NCI-H1417 (cell line): ENCODE measurements at places on chromosomes 7 and 10.

DNA sequence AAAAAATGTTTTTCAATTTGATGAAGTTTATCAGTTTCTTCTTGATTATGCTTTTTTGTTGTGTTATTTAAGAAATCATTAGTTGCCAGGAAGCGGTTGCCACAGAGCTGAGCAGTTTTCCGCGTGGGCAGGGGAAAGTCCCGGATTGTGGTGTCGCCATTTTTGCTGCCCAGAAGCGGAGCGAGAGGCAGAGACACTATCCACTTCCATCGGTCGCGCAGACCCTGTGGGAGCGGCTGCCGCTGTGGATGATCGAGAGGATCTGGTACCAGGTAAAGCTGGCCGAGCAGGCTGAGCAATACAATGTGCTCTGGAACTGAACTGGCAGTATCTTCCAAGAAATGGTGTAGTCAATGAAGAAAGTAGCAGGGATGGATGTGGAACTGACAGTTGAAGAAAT lies 119.8 kb downstream of the ZNF736 start:
- no peak for DNase-seq

- DNase-seq: no peak
Observed at GRCh38 chr7:129149511-129149910, 5.0 kb downstream of the TSPAN33 start.

DNA sequence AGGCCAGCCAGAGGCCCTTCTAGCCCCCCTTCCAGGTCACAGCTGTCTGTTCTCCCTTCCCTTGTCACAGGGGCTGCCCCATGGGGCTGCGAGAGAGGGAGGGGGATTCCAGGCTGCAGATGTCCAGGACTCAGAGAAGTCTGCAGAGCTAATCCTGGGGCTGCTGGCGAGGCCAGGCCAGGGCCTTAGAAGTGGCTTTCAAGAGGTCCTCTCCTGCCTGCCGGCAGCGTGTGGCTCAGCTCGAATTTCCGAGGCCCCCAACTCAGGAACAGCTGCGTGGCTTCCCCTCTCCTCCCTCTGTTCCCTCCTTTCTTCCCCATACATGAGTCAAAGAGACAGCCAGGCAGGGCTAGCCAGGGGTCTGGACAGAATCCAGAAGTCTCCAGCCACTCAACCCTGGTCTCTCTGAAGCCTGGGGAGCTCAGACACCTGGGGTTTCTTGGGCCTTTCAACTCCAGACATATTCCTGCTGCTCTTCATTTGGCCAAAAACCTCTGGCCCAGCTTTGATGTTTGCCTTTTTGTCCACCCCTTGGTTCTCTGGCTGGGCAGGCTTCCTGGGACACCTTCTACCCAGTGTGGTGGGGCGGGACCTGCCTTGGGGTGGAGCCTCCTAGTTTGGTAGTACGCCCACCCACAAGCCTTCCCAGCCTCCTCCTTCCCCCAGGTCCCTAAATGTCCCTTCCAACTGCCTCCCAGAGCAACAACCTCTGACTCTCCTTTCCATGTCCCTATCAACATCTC lies 21.8 kb upstream of the EIF5AL1 start:
- DNase-seq: no peak

DNA sequence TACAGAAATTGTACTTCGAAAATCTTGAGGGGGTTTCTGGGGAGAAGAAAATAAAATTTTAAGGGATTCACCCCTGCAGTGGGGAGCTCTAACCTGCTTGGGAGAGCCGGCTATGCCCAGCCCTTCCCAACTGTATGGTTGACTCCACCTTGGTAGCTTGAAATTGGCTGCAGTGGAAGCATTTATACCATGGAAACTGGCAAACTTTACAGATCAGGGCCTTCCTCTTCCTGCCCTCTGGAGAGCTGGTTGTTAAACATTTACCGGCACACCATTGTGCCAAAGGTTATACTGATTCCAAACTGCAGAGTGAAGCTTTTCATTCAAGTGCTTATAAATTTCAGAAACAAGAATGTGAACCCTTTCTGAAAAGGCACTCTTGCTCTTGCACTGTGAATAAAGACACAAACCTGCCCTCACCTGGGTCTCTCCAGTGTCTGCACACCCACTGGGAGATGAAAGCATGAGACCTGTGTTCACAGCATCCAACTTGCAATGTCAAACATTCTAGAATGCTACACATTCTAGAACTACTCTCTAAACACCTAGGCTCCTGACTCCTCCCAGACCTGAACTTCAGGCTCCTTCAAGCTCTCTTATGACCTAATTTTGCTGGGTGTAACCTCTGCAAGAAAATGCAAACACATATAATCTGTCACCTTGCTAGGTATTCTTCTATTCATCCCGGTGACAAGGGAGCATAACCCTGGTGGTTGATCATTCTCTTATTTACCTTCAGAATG lies 44.7 kb downstream of the ABLIM1 start:
- DNase-seq: no peak

DNA sequence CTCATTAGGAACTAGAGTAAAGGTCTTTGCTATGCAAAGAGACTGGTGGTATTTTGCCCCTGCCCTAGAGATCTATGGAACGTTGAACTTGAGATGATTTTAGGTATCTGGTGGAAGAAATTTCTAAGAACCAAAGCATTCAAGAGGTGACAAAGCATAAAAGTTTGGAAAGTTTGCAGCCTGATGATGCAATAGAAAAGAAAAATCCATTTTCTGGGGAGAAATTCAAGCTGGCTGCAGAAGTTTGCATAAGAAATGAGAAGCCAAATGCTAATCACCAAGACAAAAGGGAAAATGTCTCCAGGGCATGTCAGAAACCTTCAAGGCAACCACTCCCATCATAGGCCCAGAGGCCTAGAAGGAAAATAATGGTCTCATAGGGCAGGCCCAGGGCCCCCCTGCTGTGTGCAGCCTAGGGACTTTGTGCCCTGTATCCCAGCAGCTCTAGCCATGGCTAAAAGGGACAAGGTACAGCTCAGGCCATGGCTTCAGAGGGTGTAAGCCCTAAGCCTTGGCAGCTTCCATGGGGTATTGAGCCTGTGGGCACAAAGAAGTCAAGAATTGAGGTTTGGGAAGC lies 16.5 kb downstream of the TFPI2 start:
- no peak for DNase-seq

DNA sequence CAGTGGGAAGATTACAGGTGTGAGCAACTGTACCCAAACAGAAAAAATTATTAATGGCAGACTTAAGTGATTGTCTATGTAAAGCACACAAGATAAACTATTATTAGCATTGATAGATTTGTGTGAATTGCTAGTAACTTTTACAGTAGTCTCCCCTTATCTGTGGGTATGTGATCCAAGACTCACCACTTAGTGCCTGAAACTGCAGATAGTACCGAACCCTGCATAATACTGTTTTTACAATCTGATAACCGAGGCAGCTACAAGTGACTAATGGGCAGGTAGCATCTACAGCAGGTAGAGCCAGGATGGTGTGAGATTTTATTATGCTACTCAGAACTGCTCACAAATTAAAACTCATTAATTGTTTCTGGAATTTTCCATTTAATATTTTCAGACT lies 31.5 kb downstream of the MPLKIP start:
- no peak for DNase-seq

- DNase-seq: no peak
Observed at GRCh38 chr7:11648101-11648500, 183.9 kb downstream of the THSD7A start.

GRCh38 chr10:78739444-78740053 lies 329.2 kb upstream of the ZMIZ1 start:
- peak; percentile 31 for DNase-seq

DNA sequence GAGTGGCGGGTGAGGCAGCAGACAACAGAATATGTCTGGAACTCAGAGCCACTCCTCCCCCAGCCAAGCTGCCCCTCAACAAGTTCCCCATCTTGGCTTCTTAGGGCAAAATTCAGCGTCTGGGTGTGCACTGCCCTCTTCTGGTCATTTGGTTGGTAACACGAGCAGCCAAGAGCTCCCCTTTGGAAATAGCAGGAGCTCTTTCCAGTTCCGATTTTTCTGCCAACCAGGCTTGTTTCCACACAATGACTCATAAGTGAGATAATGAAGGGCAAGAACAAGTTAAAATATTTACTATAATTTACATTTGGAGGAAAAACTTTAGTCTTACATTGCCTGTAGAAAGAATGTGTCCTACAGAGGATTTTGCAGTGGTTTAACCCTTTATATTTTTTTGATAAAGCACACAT lies 70.5 kb downstream of the ADCYAP1R1 start:
- peak; percentile 91 for DNase-seq

- DNase-seq: no peak
Observed at GRCh38 chr7:50791938-50792341, 9.2 kb upstream of the GRB10 start.

DNA sequence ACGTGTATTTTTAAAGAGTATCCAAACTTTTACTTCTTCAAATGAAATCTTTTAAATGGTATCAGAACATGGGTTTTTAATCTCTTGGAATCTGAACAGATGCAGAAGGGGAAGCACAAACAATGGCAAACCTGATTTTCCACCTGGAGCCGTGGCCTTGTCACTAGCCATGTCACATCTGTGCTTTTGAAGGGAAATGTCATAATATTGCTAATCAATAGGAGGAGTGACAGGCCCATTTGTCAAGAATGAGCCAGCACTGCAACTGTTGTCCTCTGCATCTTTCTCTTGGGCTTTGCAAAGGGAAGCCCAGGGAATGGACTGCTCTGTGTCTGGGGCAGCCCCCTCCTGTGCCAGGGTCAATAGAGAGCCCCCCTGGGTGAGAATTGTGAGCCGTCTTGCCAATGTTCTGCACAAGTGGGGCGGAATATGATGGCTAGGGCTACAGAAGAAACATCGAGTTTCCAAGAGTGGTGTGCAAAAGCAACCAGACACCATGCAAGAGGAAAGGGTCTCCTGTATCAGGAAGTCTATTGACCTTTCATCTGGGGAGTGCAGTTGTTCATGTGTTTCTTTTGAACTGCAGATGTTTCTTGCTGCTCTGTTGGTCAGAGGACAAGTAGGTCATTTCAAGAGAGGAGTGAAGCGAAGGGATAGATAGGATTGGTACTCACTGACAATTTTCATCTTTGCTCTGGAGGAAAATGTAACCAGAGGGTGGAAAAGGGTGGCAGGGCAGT lies 181.8 kb upstream of the NPVF start:
- no peak for DNase-seq

GRCh38 chr10:94155722-94156271 lies 162.1 kb downstream of the PLCE1 start:
- no peak for DNase-seq

- DNase-seq: no peak
Observed at GRCh38 chr10:132911786-132912097, 30.6 kb downstream of the CFAP46 start.

- no peak for DNase-seq
Observed at GRCh38 chr7:84949501-84949900, 237.4 kb downstream of the SEMA3D start.

DNA sequence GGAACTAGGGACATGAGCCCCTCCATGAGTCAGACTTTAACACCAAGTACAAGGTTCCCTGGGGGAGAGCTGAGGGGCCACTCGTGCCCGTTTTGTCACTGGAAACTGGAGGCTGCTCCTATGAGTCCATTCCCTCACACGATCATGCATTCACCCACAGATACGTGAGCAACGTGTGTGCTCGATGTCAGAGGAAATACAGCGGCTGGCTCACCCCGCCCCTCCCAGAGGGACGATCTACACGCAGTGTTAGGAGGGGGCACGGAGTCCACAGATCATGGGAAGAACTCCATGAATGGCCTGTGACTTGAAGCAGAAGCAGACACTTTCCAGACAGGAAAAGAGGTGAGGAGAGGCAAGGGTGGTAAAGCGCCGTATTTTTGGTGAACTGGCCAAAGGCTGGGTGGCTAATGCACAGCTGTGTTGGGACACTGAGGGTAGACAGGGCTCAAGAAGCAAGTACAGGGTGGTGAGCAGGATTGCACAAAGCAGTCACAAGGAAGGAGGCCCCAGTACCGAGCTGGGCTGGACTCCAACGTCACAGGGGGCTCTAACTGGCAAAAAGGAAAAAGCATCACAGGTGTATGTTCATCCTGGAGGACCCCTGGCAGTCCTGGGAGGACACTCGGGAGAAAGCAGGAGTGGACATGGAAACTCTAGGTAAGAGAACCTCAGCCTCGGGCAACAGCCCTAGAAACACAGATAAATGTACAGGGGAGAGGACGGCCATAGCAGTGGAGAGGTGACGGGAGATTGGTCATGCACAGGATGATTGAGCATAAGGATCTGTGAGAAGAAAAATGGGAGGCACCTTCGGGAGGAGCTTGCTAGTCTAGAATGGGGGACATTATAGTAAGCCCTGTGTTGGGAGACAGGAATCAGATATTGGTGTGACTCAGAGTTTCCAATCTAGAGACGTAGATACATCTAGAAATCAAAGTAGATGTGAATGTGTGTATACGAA lies 41.2 kb downstream of the TNS3 start:
- DNase-seq: no peak

- no peak for DNase-seq
Observed at GRCh38 chr7:1361016-1361755, 98.1 kb downstream of the MICALL2 start.

GRCh38 chr7:378041-378420 lies 88.1 kb downstream of the FOXL3 start:
- no peak for DNase-seq

DNA sequence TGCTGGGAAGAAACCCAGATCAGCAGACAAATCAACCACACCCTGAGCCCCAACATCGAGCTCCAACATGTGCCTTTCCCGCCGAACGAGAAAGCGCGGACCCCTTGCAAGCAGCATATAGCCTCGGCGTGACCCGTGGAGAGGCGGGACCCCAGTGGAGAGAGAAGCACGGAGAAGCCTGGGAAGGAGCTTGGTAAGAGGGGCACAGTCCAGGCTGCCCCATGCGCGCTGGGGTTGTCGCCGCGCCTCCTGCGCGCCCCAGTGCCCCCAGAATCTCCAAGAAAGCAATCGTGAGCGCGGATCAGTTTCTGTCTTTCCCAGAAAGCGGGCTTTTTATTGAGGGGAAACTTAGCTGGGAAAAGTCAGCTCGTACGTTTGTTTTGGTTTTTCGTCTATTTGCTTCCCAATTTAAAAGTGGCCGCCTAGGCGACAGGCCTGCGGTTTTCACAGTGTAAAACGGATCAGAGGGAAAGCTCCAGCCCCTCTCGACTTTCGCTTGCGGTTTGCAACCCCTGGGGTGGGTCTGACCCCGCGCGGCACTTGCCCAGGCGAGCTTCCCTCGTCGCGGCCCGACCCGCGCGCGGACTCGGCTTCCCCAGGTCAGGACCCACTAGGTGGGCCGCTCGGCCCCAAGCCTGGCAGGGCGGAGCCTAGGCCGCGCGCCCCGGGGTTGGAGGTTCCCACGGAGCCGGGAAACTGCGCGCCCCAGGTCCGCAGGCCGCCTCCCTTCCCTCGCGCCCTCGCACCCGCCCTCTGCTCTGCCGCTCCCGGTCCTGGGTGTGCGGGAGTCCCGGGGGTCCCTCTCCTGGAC lies 31.1 kb downstream of the SKIDA1 start:
- DNase-seq: no peak

GRCh38 chr10:6406220-6407033 lies 173.6 kb downstream of the PRKCQ start:
- no peak for DNase-seq

GRCh38 chr10:32056136-32057035 lies at the start of gene KIF5B:
KIF5B (minus strand) TSS chr10:32056425; CDS start chr10:32055973, 452 bp downstream.
- peak; percentile 81 for DNase-seq

DNA sequence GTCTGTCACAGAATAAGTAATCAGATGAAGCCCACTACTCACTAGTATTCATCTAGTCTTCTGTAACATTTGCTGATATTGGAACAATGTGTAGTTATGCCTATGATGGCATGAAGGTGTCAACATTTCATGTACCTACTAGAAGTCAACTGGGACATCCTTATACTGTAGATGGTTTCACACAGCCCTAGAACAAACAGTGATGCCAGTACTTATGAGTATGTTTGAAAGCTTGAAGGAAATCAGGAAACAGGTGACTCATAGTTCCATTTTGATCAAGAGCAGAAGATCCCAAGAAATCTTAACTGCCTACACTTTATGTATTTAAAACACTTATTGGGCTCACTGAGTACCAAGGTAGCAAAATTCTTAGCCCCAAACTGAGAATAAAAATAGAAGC lies 1519.6 kb downstream of the REEP3 start:
- DNase-seq: no peak
